ENCODE measurements at places on chromosomes 4 and X. TPM values are rescaled to one million over a fixed set of nuclear protein-coding genes. Genes with fewer than 3 reads are reported as not detected.
A peak's percentile ranks its signal among the peaks of the same experiment; 100 is the strongest.

DNA sequence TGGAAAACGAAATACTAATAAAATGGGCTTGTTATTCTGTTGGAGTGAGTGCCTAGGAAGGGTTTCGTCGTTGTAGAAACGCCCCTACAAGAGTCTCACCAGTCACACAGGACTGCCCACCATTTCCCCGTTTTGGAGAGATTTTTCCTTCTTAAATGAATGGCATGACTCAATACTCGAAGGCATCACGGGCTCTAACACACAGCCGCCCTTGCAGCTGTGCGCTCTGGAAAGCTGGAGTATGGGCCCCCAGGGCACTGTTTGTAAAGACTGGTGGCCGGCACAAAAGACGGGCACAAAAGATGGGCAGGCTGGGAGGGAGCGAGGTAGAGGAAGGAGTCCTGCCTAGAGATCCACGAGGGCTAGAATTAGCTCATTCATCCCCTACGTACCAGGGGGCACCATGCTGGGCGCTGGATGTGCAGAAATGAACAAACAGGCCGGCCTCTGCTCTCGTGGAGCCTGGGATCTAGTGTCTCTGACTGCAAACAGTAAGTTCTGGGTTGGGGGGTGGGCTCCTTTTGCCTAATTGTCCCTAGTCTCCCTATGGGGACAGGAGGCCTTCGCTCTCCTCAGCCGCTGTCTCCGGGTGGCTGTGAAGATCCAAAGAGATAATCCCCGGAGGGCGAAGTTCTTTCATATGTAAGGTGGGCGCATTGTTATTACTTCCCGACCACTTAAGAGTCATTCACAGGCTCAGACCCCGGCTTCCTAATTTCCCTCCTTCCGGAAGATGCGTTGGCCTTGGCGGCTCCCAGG is 1.0 kb upstream of the SFRP2 start:
- peak; percentile 20 for DNase-seq
- H3K4me3 ChIP-seq, result peak overlapping the region; percentile 42
- peaks cover 20% of the 10 kb centered on the region for H3K27me3 ChIP-seq
- peaks cover 6% of the 10 kb centered on the region for H3K36me3 ChIP-seq
- H3K27ac ChIP-seq, result no peak overlapping the region

- peaks cover 2% of the 10 kb centered on the region for H3K27me3 ChIP-seq
- no peak overlapping the region for H3K4me3 ChIP-seq
- H3K36me3 ChIP-seq, result peaks cover 14% of the 10 kb centered on the region
- H3K4me1 ChIP-seq, result peaks cover 13% of the 10 kb centered on the region
- DNase-seq, result no peak
- H3K27ac ChIP-seq, result no peak overlapping the region
Observed at GRCh38 chr4:15746110-15746509, 32.0 kb upstream of the CD38 start.

The NLRP2B gene
- not detected for total RNA-seq

- no peak for DNase-seq
- H3K27me3 ChIP-seq, result peaks cover 1% of the 10 kb centered on the region
- H3K36me3 ChIP-seq, result no peaks in the 10 kb centered on the region
- no peak overlapping the region for H3K27ac ChIP-seq
- no peak overlapping the region for H3K4me3 ChIP-seq
- no peaks in the 10 kb centered on the region for H3K4me1 ChIP-seq
Observed at GRCh38 chrX:107742700-107743191, 32.8 kb downstream of the TSC22D3 start.

The GPRASP3 gene
- total RNA-seq, result 10.5 TPM
